ENCODE measurements at places on chromosomes 7 and 10.

DNA sequence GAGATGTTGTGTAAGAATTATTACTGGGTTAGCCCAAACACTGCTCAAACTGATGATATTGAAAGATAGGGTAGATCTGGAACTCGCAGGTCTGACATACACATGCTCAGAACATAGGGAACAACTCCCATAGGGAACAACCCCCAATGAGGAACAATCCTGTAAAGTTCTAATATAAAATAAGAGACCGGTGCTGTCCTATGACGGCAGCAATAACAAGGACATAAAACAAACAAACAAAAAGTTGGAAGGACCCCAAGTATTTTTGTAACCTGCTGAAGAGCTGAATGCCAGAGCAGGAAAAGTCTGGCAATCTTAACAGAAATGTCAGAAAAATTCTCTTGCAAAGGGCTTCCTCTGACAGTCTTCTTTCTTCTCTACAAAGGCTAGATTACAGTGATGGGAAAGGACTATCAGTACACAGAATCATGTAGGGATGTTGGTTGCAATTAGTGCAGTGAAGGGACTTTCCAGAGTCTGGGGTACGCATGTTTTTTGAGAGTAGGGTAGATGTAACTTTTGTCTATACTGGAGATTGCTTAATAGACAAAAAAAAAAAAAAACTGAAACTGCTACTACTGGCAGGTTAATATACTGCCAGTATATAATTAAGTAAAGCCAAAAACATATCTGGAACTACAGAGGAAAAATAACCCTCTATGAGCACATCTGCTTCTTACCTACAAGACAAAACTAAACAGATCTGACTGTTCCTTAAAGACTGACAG is 35.5 kb downstream of the IDE start:
- DNase-seq: no peak

GRCh38 chr7:149317986-149318672 is 56.1 kb downstream of the ZNF783 start:
- DNase-seq: no peak

- no peak for DNase-seq
Measured at GRCh38 chr7:74502216-74502891, 48.6 kb downstream of the GTF2IRD1 start.

DNA sequence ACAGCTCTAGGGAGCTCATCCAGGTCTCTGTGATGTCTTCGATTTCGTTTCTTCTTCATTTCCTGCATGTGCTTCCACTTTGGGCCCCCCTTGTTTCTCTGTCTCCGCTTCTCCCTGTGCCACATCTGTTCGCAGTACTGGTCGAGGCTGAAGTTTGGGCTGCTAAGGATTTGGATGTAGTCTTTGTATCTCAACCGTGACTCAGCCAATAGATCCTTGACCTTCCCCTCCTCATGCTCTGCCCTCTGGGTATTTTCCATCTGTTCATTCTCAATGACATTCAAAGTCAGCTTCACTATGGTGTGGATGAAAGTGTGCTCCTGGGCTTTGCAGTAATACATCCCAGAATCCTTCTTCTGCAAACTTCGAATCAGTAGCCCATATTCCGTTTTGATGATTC is 187.4 kb downstream of the SEMA3D start:
- DNase-seq: no peak

GRCh38 chr7:145331076-145331475 is 495.2 kb upstream of the TPK1 start:
- DNase-seq: no peak

DNA sequence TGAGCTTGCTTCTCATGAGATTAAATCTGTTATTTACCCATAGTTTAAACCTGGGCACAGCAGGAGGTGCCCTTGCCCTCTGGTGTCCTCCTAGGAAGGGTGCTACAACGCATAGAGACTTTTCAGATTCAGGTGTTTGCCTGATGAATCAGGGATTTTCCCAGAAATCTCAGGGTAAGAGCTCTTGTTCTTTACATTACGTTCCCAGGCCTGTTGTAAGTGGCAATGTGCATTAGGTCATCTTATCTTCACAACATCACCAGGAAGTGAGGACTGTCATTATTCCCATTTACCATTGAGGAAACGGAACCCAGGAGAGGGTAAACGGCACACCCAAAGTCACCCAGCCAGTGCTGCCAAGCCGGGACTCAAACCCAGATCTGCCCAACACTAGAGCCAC is 73.0 kb downstream of the NHLRC2 start:
- DNase-seq: no peak

GRCh38 chr7:33909755-33910154 is 4.4 kb downstream of the BMPER start:
- no peak for DNase-seq

All from activated CD4-positive, alpha-beta T cell treated with anti-CD3 and anti-CD28 coated beads, Interleukin-2, amount 50 U/mL, for 48 hours (primary cell).